Ascending aorta (tissue), 2 donors: ENCODE measurements at places on chromosomes 1 and 21.

- no peaks in the 10 kb centered on the region for H3K27me3 ChIP-seq
- H3K36me3 ChIP-seq: peaks cover 8% of the 10 kb centered on the region
- H3K4me1 ChIP-seq: no peaks in the 10 kb centered on the region
- no peak for DNase-seq
- no peak overlapping the region for H3K4me3 ChIP-seq
- no peak overlapping the region for H3K27ac ChIP-seq
These were observed 66.1 kb downstream of the SPATA6 start for GRCh38 chr1:48405940-48406339.

DNA sequence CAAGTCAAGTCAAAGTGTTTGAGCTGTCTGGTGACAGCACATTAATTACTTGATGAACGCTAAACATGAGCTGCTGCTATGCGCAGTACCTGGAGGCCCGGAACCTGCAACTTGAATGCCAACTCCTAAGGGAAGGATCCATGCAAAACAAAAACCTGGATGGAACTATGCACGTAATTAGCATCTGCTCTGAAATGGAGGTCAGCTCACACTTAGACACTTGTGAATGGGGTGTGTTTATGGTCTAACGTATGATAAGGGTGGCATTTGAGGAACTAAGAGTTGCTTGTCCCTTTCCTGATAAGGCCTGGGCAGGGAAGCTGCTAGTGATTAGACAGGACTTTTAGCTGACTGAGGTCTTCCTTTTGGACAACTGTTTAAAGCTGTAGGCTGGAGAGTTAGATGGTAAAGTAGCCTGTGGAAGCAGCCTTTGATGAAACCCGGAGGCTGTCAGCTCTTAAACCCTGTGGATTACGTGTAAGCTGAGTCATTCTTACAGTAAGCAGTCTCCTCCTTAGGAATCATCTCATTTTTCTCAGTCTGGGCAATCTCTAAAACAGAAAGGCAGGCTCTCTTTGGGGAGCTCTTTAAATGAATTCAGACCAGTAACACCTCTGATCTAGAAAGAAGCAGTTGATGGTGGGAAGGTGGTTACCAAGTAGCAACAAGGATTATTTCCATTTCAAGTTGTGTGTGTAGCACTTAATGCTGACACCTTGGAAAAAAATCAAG is 6.8 kb downstream of the TENT5C start:
- H3K27ac ChIP-seq: peak overlapping the region; percentile 17
- no peak for DNase-seq
- H3K36me3 ChIP-seq: no peaks in the 10 kb centered on the region
- H3K4me1 ChIP-seq: peaks cover 11% of the 10 kb centered on the region
- H3K4me3 ChIP-seq: no peak overlapping the region
- no peaks in the 10 kb centered on the region for H3K27me3 ChIP-seq

- H3K4me1 ChIP-seq: peaks cover 10% of the 10 kb centered on the region
- H3K27me3 ChIP-seq: no peaks in the 10 kb centered on the region
- DNase-seq: no peak
- H3K36me3 ChIP-seq: no peaks in the 10 kb centered on the region
These were observed 175.3 kb downstream of the PLPP3 start for GRCh38 chr1:56404066-56404465.

GRCh38 chr21:17768840-17769446 is 50.2 kb downstream of the C21orf91 start:
- no peak overlapping the region for H3K27ac ChIP-seq
- no peak for DNase-seq
- H3K36me3 ChIP-seq: no peaks in the 10 kb centered on the region
- no peaks in the 10 kb centered on the region for H3K27me3 ChIP-seq

DNA sequence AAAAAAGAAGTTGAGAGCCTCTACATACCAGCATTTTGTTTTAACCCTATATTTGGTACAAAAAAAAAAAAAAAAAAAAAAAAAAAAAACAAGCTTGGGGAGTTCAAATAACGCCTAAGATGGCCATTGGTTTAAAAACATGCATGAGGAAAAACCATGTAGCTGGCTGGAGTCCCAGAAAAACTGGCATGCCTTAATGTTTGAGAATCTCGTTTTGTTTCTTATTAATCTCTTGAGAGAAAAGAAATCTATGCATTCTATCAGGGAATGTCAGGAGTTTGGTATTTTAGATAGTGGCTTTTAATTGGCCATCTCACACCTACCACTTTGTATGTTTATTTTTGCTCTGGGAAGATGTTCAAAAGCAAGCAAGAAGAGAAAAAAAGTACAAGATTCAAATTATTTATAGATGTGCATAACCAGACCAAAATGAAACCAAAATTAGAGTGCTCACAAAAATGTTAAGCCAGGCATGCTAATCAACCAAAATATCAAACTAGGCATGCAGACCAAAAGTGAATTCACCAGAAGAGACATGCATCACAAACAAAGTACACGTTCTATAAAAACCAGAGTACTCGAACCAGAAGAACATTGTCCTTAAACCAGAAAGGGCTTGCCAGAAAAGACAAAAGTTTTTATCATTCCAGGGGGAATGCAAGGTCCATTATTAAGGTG is 156.6 kb downstream of the AK5 start:
- no peaks in the 10 kb centered on the region for H3K27me3 ChIP-seq
- H3K36me3 ChIP-seq: no peaks in the 10 kb centered on the region
- peak overlapping the region; percentile 39 for H3K4me3 ChIP-seq
- peaks cover 5% of the 10 kb centered on the region for H3K4me1 ChIP-seq

DNA sequence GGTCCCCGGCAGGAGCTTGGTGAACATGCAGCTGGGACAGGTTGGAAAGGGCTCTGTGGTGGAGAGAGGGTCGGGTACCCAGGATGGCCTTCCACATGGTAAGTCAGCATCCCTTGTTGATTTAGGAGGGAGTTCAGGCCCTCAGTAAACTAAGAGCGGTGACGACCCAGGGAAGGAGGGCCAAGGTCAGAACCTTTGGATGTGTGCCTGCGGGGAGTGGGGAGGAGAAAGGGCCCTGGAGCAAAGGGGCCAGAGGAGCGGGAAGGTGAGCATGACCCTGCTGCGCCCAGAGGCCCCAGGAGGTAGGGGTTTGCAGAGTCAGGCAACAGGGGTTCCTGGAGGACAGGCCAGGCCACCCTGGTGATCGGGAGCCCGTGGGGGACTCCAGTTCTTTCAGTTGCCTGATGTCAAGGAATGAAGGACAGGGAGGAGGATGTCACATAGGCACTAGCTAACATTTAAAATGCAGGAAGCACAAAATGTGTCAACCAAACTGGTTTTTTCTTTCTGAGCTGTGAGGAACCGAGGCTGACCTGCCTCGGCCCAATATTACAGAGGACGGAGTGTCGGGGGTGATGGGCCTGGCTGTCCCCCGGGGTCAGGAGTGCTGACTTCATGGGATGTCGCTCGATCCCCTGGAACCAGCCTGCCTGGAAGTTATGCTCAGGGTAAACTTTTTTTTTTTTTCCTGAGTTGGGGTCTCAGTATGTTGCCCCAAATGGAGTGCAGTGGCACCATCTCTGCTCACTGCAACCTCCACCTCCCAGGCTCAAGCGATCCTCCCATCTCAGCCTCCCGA is 117.4 kb upstream of the SLC45A1 start:
- no peaks in the 10 kb centered on the region for H3K27me3 ChIP-seq
- H3K36me3 ChIP-seq: no peaks in the 10 kb centered on the region
- H3K4me1 ChIP-seq: peaks cover 17% of the 10 kb centered on the region
- DNase-seq: no peak
- H3K27ac ChIP-seq: peak overlapping the region; percentile 97
- H3K4me3 ChIP-seq: no peak overlapping the region

DNA sequence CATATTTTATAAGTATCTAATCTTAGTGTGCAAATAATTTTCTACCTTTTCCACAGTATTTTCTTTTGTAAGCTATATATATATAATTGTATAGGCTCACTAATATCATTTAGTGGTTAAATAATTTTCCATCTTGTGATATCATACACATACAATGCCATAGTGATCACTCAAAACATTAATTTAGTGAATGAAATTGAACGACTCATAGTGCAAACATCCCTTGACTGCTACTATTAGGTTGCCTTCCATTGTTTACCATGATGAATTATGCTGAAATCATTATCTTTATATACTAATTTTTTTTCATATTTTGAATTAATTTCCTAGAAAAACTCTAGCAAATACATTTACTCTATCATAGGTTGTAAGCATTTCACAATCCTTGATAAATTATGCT is 127.1 kb downstream of the PCNX2 start:
- H3K4me3 ChIP-seq: no peak overlapping the region
- no peak for DNase-seq
- H3K36me3 ChIP-seq: peaks cover 9% of the 10 kb centered on the region
- H3K27me3 ChIP-seq: no peaks in the 10 kb centered on the region
- H3K27ac ChIP-seq: no peak overlapping the region
- H3K4me1 ChIP-seq: no peaks in the 10 kb centered on the region

DNA sequence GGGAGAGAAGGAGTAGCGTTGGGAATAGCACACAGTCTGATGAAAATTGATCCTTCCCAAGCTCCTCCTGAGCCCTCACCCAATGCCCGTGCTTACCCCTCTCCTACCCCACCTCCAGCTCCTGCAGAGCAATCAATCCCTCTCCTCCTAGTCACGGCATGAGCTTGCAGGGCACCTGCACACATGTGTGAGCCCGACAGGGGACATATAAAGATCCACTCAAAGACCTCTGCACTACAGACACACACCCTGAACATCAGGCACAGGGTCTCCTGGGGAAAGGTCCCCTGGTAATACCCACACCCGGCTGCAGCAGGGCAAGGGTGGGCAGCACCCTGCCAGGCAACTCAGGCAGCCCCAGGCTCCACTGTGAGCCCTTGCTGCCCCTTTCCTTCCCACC is 426 bp downstream of the VSIG8 start:
- no peaks in the 10 kb centered on the region for H3K4me1 ChIP-seq
- DNase-seq: no peak
- H3K4me3 ChIP-seq: no peak overlapping the region
- no peaks in the 10 kb centered on the region for H3K36me3 ChIP-seq

DNA sequence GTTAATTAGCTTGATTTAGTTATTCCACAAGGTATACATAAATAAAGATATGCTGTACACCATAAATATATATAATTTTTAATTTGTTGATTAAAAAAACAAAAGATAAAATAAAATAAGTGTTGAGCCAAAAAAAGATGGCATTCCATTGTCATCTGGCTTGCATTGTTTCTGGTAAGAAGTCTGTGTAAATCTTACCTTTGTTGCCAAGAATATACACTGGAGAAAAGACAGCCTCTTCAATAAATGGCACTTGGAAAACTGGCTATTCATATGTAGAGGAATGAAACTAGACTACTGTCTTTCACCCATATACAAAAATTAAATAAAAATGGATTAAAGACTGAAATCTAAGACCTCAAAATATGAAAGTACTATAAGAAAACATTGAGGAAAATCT is 196.5 kb downstream of the IER5 start:
- no peaks in the 10 kb centered on the region for H3K4me1 ChIP-seq
- DNase-seq: no peak
- H3K27ac ChIP-seq: no peak overlapping the region
- H3K27me3 ChIP-seq: no peaks in the 10 kb centered on the region

GRCh38 chr21:36966066-36966820 is at the start of gene HLCS:
HLCS (minus strand) TSS chr21:36966669; CDS start chr21:36966638, 31 bp downstream.
- peak within 1 kb of the TSS; percentile 97 for H3K4me3 ChIP-seq
- H3K27me3 ChIP-seq: no peaks in the 10 kb centered on the region
- peak; percentile 86 for DNase-seq
- H3K27ac ChIP-seq: peak within 1 kb of the TSS; percentile 86
- H3K4me1 ChIP-seq: peaks cover 5% of the 10 kb centered on the region
- H3K36me3 ChIP-seq: no peaks in the 10 kb centered on the region

DNA sequence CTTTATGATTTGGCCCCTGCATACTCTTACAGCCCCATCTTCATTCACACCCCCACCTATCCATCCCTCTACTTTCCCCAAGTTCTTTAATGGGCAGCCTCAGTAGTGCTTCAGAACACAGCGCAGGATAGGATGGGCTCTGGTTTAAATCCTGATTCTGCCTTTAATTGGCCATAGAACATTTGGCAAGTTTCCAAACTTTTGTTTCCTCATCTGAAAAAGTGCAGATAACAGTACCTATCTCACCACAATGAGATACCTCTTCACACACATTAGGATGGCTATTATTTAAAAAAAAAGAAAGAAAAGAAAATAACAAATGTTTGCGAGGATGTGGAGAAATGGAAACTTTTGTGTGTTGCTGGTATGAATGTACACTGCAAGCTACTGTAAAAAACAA is 142.5 kb upstream of the VANGL1 start:
- H3K27me3 ChIP-seq: no peaks in the 10 kb centered on the region
- no peak overlapping the region for H3K27ac ChIP-seq
- no peaks in the 10 kb centered on the region for H3K4me1 ChIP-seq
- DNase-seq: no peak
- H3K4me3 ChIP-seq: no peak overlapping the region

GRCh38 chr1:12556368-12556930 is 61.6 kb downstream of the DHRS3 start:
- DNase-seq: no peak
- no peaks in the 10 kb centered on the region for H3K27me3 ChIP-seq
- no peaks in the 10 kb centered on the region for H3K36me3 ChIP-seq
- H3K4me3 ChIP-seq: no peak overlapping the region
- peak overlapping the region; percentile 91 for H3K27ac ChIP-seq

DNA sequence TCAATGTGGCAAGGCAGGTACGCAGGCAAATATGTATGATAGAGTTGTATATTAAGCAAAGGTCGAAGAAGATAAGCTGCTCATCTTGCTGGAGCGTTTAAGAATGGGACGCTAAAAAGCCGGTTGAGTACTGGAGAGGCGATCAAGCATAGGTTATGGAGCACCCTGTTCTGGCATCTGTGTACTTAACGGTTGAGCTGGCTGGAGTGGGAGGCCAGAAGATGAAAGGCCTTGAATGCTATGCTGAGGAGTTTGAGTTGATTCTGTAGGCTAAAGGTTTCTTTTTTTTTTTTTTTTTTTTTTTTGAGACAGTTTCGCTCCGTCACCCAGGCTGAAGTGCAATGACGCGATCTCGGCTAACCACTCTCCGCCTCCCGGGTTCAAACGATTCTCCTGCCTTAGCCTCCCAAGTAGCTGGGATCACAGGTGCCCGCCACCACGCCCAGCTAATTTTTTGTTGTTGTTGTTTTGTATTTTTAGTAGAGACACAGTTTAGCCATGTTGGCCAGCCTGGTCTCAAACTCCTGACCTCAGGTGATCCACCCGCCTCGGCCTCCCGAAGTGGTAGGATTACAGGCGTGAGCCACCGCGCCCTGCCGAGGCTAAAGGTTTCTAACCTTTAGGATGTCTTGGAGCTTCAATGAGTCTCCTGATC is 850 bp upstream of the KHDC4 start:
- peaks cover 20% of the 10 kb centered on the region for H3K36me3 ChIP-seq
- peaks cover 20% of the 10 kb centered on the region for H3K4me1 ChIP-seq
- peak overlapping the region; percentile 82 for H3K4me3 ChIP-seq
- DNase-seq: no peak
- H3K27ac ChIP-seq: peak overlapping the region; percentile 94
- H3K27me3 ChIP-seq: no peaks in the 10 kb centered on the region

GRCh38 chr1:165753934-165754333 is 14.7 kb downstream of the TMCO1 start:
- H3K4me1 ChIP-seq: no peaks in the 10 kb centered on the region
- H3K27me3 ChIP-seq: no peaks in the 10 kb centered on the region
- peaks cover 24% of the 10 kb centered on the region for H3K36me3 ChIP-seq
- no peak for DNase-seq
- H3K4me3 ChIP-seq: no peak overlapping the region
- H3K27ac ChIP-seq: no peak overlapping the region
